ENCODE measurements at places on chromosomes 13 and 19.
A peak's percentile ranks its signal among the peaks of the same experiment; 100 is the strongest.

DNA sequence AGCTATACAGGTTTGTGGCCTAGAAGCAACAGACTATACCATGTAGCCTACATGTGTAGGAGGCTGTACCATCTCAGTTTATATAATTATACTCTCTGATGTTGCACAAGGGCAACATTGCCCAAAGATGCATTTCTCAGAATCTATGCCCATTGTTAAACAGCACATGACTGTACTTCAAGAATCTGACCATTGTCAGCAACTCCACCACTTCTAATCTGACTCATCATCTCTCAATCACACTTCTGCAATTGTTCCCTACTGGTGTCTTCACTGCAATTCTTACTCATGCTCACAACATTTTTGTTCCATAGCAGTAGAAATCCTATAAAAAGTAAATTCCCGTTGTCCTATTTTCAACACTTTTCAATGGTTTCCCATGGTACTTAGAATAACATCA lies 63.9 kb upstream of the ATXN8OS start:
- H3K27ac ChIP-seq, result no peak overlapping the region
- no peak for DNase-seq

DNA sequence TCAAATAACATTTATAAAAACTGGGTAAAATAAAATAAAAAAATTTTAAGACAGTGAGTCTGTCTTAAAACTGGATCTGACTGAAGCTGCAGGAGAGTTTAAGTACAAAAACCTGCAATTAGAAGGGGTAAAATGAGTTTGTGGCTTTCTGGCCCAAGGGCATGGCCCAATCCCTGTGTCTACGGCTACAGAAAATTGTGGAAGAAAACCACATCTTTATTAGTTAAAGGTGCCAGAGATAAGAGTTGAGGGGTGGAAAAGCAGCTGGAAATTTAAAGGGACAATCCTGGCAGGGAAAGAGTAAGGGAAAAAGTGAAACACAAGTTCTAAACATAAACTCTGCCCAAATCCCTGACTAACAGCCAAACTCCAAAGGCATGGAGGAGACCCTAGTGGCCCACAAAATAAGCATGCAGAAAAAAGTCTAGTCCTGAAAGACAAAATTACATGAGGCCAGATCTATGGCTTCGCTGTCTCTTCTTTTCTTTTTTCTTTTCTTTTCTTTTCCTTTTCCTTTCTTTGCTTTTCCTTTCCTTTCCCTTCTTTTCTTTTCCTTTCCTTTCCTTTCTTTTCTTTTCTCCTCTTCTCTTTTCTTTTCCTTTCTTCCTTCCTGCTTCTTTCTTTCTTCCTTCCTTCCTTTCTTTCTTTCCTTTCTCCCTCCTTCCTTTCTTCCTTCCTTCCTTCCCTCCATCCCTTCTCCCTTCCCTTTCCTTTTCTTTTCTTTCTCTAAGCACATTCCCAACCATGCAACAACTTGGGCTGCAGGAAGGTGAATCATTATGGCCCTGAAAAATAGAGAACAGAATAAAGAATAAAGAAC lies 23.5 kb upstream of the DLEU7 start:
- no peak overlapping the region for H3K27ac ChIP-seq
- no peaks in the 10 kb centered on the region for H3K4me1 ChIP-seq
- DNase-seq, result no peak
- H3K27me3 ChIP-seq, result no peaks in the 10 kb centered on the region

DNA sequence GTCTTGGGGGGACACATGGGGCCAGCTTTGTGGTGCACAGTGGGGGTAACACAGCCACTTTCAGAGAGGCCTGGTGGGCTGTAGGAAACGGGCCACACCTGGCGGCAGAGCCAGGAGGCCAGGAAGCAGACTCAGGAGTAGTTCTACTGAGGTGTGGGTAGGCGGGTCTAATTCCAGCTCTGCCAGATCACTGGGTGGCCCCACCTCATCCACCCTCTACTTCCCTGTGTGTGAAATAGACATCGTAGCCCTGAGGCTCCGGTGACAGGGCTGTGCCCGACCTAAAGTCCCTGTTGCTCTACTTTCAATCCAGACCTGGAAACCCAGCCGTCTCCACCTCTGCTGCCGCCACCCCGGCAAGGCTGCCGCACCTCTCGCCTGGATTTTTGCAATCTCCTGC lies 4.0 kb downstream of the NKPD1 start:
- no peak overlapping the region for H3K27ac ChIP-seq
- H3K36me3 ChIP-seq, result no peaks in the 10 kb centered on the region
- H3K4me1 ChIP-seq, result no peaks in the 10 kb centered on the region
- no peak for DNase-seq

GRCh38 chr13:82370316-82370715 lies 1512.0 kb downstream of the SLITRK1 start:
- DNase-seq, result no peak
- no peaks in the 10 kb centered on the region for H3K27me3 ChIP-seq
- no peaks in the 10 kb centered on the region for H3K4me1 ChIP-seq
- no peak overlapping the region for H3K4me3 ChIP-seq
- no peak overlapping the region for H3K27ac ChIP-seq
- no peaks in the 10 kb centered on the region for H3K36me3 ChIP-seq

DNA sequence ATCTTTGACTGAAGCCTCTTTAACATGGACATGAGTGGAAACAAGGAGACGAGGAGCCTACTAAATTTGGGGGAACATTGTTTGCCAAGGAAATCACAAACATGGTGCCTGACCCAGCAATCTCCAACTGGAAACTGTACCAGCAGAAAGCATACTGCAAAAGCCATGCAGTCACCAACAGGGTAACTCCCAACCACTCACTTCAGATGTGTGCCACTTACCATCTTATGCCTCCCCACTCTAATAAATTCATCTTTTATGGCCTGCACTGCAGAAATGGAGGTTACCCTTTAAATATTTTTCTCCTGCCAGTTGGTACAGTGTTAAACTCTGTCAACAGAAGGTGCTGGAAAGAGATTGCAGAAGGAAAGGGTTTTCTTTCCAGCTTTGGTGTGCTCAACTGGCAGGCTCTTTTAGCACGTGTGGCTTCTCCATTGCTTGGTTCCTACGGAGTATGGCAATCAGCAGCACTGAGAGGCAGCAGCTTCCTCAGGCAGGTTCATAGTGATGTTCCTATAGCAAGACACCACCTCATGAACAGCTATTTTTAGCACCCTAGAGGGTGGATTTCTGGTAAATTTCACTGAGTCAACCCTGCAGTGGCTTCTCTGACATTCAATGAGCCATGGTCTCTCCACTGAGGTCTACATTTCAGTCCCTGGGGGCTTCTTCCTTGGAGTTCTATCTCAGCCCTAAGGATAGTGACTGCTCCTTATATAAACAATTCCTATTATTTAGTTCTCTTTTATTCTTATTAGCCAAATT lies 21.4 kb downstream of the MIR17HG start:
- no peaks in the 10 kb centered on the region for H3K27me3 ChIP-seq
- no peak for DNase-seq
- no peaks in the 10 kb centered on the region for H3K36me3 ChIP-seq
- no peak overlapping the region for H3K4me3 ChIP-seq

DNA sequence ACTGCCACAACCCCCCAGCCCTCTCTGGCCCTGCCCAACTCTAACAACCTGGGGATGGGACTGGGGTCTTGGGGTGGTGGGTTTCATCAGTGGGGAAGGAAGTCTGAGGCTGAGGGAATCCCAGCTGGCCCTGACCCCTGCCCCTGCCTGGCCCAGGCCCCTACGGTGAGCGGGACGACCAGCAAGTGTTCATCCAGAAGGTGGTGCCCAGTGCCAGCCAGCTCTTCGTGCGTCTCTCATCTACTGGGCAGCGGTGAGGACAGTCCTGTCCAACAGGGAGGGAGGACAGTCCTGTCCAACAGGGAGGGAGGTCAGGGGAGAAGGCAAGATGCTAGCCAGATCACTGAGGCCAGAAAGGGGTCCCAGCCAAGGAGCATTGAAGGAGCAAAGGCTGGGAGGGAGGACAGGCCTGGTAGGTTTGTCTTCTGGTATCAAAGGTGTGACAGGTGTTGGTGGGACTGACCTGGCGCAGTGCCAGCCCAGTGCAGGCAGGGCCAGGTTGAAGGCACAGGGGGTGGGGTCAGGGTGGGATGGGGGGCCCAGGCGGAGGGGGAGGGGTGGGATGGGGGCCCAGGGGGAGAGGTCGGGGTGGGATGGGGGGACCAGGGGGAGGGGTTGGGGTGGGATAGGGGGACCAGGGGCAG lies 12.1 kb upstream of the LTBP4 start:
- peak; percentile 15 for DNase-seq
- no peak overlapping the region for H3K27ac ChIP-seq
- H3K27me3 ChIP-seq, result no peaks in the 10 kb centered on the region
- no peak overlapping the region for H3K4me3 ChIP-seq
- H3K4me1 ChIP-seq, result no peaks in the 10 kb centered on the region

- H3K4me3 ChIP-seq, result peak overlapping the region; percentile 92
- no peaks in the 10 kb centered on the region for H3K4me1 ChIP-seq
- no peaks in the 10 kb centered on the region for H3K27me3 ChIP-seq
- H3K36me3 ChIP-seq, result peaks cover 21% of the 10 kb centered on the region
These were observed 65.1 kb downstream of the ZNF823 start for GRCh38 chr19:11673608-11674041.

- no peak overlapping the region for H3K4me3 ChIP-seq
- no peaks in the 10 kb centered on the region for H3K36me3 ChIP-seq
- no peaks in the 10 kb centered on the region for H3K27me3 ChIP-seq
- peak; percentile 74 for DNase-seq
These were observed 5.9 kb downstream of the CEACAM19 start for GRCh38 chr19:44677019-44677811.
